Iris pigment epithelial cell (primary cell): ENCODE measurements at places on chromosomes 13 and 19.

- DNase-seq: no peak
Measured at GRCh38 chr13:80400164-80400864, 59.4 kb upstream of the SPRY2 start.

GRCh38 chr13:75263741-75264407, 218.1 kb downstream of the TBC1D4 start:
- DNase-seq: peak; percentile 31

GRCh38 chr19:28403690-28404089, 809.3 kb downstream of the UQCRFS1 start:
- no peak for DNase-seq

GRCh38 chr13:43134868-43135267, 111.5 kb downstream of the DNAJC15 start:
- no peak for DNase-seq

DNA sequence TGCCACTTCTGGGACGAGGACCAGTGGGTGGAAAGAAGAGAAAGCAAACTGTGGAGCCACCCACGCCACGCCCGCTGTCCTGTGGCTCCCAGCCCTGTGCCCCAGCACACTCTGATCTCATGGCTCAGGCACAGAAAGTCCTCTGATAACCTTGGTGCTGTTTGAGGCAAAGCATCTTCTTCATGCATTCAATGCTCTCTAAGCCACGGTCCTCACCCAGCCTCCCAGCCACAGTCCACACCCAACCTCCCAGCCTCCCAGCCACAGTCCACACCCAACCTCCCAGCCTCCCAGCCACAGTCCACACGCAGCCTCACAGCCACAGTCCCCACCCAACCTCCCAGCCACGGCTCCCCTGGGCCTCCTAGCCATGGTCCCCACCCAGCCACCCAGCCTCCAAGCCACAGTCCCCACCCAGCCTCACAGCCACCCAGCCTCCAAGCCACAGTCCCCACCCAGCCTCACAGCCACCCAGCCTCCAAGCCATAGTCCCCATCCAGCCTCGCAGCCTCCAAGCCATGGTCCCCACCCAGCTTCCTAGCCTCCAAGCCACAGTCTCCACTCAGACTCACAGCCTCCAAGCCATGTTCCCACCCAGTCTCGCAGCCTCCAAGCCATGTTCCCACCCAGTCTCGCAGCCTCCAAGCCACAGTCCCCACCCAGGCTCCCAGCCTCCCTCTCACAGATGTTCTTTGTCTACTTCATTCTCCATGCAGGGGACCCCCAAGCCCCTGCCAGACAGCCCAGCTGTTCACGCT, 74.9 kb downstream of the SOX1 start:
- DNase-seq: no peak
